Esophagus squamous epithelium (tissue), 5 donors: ENCODE measurements at places on chromosomes 3 and 15.

GRCh38 chr15:89521605-89522004, 25.2 kb upstream of the RHCG start:
- DNase-seq, result no peak

DNA sequence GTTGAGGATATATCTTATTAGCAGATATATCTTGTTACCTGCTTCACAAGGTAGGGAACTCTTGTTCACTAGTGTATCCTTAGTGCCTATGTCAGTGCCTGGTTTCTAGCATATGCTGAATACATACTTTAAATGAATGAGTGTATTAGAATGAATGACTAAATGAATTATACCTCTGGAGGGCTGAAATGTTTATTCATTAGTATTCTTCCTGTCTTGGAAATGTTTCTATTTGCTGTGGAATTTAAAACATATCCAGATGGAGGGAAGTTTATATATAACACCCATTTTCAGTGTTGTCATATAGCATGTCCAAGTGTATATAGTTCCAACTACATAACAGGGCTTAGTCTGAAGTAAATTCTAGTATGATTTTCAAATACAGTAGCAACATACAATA, 581.5 kb downstream of the TBL1XR1 start:
- DNase-seq, result no peak

DNA sequence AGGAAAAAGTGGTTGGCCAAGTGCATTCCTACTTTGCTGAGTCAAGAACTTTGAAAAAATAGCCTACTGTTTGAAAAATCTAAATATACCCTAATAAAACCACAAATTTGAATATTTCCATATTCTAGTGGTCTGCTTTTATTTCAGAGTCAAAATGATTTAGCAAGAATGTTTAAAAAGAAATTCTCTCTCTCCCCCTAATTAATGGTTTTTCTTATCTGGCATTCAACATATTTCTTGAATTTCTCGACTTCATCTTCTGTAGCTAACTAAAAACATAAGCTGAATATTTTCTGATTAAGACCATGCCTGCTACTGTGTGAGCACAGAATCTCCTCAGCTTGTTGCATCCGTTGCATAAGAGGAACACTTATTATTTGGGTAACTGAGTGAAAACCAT, 563.5 kb upstream of the TBL1XR1 start:
- DNase-seq, result no peak

- no peak for DNase-seq
Measured at GRCh38 chr3:188689101-188689574, 482.6 kb upstream of the TPRG1 start.

GRCh38 chr3:50605901-50606326, 5.7 kb downstream of the CISH start:
- DNase-seq, result no peak

DNA sequence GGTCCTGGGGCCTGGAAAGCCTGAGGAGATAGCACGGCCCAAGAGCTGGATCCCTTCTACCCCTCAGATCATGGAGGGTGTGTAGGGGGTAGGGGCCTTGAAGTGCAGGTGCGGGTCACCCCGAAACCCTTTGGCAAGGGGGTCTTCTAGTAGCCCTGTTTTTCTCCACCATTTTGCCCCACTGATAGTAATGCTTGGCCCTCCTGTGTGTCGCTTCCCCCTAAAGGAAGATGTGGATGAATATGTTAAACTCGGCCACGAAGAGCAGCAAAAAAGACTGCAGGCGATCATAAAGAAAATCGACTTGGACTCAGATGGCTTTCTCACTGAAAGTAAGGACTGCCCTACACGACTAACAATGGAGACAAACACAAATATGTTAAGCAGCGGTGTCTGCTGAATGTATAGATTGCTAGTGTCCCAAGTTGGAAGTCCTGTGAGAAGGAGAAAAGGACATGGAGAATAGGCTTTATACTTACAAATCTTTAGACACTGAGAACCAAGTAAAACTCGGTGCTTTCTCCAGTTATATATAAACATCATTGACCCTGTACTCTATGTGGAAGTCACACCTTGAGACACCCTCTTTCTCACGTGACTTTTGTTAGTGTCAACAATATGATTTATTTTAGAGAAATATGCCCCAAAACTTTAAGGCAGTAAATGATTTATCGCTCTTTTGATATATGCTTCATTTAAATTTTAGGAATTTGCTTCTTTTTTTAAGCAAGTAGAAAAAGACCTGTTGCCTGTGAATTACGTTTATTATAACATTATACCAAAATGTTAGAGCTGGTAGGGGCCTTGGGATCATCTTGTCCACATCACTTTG, 802 bp downstream of the RCN2 start:
- DNase-seq, result no peak

DNA sequence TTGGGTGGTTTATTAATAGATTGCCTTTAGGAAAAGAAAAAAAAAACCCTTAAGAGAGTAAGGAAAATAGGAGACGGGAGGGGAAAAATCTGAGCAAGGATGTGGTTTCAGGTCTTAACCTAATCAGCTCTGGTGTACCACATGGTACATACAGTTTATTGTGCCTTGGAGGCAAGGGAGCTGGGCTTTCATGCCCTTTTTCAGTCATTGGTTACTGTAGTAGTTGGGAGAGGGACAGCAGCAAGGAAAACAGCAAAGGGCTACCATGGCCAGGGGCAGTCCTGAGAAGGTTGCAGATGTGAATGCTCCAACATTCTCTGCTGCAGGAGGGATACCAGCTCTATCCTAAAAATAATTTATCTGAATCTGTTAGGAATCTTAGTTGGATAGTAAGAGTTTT, 5.9 kb downstream of the CMC1 start:
- DNase-seq, result no peak

- DNase-seq, result no peak
Measured at GRCh38 chr3:130849091-130849552, 44.8 kb upstream of the ATP2C1 start.

- no peak for DNase-seq
Measured at GRCh38 chr3:52231502-52232278, 6.2 kb upstream of the TLR9 start.

- DNase-seq, result no peak
Measured at GRCh38 chr3:14646131-14646573, 5.4 kb upstream of the CCDC174 start.
